ENCODE measurements at places on chromosomes 3 and 15.

- peak; percentile 74 for DNase-seq
Measured at GRCh38 chr3:9769426-9770275, at the start of gene CAMK1. TSS of gene CAMK1 (minus strand) at chr3:9769947. CDS start at chr3:9767749, 2,198 bp downstream.

DNA sequence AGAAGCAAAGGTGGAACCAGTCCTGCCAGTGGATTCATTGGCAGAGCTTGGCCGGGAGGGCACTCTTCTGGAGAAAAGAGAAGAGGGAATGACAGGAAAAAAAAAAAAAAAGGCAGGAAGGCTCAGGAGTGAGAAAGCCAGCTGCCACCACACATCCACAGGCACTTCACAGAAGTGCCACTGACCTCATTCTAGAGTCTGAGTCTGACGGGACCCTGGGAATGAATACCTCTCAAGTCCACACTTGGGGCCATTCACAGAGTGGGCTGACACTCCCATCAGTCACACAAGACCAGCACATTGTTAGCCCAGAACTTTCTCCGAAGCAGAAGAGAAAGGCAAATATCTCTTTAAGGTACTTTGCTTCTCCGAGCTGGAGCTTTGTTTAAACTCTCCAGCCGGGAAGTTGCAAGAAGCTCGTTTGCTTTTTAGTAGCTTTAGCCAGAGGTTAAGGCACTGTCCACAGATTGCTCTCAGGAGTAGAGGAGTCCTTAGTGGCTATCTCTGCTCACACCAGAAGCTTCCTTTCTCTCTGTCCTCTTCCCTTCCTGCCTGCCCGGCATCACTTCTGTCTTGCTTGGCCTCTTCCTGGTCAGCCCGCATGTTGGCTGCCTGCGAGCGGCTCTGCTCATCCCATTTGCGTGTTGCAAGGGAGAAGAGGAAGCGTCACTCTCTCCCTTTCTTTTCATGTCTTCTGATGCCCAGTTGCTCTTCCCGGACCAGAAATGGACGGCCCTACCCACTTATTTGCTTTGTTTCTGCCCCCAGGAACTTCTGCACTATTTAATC is 53.8 kb downstream of the CMTM6 start:
- DNase-seq = no peak

GRCh38 chr3:15066467-15066866 is 1.4 kb upstream of the MRPS25 start:
- no peak for DNase-seq

DNA sequence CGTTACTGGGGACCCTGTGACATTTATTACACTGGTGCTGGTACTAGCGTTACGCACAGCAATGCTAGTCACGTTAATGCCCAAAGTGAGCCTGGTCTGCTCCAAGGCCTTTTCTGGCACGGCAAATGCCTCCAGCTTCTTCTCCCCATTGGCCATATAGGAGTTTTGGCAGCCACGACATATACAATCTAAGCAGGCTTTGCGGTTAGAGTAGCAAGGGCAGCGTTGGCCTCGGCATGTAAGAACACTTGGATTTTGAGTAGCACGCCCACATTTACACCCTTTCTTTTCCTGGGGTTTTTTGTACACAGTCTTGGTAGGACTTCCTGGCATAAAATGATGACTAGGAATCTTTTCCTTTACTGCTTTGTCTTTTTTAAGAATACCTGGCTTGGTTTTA is 44.9 kb downstream of the MSL2 start:
- no peak for DNase-seq

- no peak for DNase-seq
Measured at GRCh38 chr3:36893826-36894225, 51.0 kb downstream of the TRANK1 start.

Measured in stimulated activated CD4-positive, alpha-beta T cell treated with anti-CD3 and anti-CD28 coated beads, Interleukin-2, amount 100 ng/mL, for 48 hours (primary cell).